ENCODE measurements at places on chromosomes 11 and 22.

GRCh38 chr11:105073456-105074165, 28.5 kb upstream of the CARD16 start:
- DNase-seq = no peak

DNA sequence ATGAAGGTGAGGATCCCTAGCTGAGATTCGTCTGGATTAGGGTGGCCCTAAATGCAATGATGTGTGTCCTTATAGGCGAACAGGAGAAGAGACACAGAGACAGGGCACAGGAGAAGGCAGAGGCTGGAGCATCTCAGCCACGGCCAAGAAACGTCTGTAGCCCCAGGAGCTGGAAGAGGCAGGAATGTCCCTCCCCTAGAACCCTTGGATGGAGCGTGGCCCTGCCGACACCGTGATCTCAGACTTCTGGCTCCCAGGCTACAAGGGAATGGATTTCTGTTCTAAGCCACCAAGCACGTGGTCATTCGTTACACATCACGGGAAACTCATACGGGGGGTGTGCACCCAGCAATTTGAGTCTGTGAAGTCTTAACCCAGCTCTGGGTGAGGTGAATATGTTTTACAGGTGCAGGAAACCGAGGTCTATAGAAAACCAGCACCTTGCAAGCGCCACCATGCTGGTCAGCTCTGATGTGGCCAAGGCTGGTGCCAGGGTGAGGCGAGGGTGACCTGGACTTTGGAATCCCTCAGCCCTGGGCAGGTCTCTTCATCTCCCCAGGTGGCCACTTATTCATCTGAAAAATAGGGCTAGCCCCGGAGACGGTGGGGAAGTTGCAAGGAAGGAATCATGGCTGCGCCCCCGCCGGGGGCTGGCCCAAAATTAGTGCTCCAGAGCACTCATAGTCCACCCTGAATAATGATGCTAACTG, 89.5 kb upstream of the FGF3 start:
- no peak for DNase-seq

GRCh38 chr11:42992594-42992993, 319.2 kb upstream of the API5 start:
- no peak for DNase-seq

- DNase-seq = no peak
Measured at GRCh38 chr11:90635151-90635550, 412.3 kb upstream of the CHORDC1 start.

DNA sequence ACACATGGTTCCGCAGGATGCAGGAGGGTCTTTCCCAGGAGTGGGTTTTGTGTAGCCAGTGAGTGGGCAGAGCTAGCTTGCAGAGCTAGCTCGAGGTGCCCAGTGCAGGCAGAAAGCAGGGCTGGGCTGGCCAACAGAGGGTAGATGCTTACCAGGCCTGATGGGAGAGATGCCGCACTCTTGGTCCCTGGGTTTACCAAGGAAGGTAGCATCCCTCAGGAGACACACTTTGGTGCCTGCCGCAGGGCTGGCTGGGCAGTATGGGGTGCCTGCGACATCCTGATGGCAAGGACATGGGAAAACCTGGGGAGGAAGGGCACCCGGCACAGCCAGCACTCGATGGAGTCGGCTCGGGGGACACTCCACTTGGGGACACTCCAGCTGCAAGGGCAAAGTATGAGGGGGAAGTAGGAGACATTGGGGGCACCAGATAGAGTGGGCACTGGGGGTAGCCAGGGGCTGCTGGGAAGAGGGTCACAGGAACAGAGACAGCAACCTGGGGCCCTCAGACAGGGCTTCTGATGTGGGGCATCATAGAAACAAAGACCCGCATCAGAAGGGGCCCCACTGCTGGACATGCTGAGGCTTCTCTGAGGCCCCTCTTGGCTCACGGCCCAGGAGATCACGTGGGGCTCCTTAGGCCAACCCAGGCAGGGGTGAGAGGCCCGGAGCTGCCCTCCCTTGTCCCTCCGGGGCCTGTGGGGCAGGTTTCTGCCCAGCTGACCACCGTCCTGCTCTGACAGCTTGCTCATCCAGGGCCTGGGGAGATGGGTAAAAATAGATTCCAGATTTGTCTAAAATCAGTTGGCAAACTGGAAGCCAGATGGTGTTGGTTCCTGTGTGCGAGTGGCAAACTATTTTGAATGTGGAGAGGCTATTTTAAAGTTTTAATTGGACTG, 89.8 kb downstream of the MORC2 start:
- DNase-seq = no peak

- no peak for DNase-seq
Measured at GRCh38 chr22:29679316-29679715, 40.5 kb upstream of the CABP7 start.

- peak; percentile 28 for DNase-seq
Measured at GRCh38 chr11:93525601-93526345, 17.4 kb downstream of the SMCO4 start.

DNA sequence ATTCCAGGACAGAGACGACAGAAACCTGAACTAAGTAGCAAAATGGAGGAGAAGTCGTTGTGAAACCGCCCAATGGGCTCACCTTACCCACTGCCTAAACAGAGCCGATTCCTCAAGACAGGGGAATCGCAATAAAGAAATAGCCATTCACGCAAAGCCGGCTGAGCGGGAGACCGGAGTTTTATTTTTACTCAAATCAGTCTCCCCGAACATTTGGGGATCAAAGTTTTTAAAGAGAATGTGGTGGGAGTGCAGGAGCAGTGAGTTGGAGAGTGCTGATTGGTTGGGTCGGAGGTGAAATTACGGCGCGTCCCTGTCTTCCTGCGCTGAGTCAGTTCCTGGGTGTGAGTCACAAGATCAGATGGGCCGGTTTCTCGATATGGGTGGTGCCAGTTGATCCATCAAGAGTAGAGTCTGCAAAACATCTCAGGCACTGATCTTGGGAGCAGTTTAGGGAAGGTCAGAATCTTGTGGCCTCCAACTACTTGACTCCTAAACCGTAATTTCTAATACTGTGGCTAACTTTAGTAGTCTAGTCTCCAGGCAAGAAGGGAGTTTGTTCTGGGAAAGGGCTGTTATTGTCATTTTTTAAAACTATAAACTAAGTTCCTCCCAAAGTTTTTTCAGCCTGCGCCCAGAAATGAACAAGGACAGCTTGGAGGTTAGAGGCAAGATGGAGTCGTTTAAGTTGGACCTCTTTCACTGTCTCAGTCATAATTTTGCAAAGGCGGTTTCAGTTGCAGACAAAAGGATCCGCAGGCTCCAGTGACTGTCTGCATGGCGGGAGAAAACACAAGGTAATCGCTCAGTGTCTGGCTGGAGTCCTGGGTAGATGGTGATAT, 34.1 kb downstream of the OR4D9 start:
- peak; percentile 74 for DNase-seq

DNA sequence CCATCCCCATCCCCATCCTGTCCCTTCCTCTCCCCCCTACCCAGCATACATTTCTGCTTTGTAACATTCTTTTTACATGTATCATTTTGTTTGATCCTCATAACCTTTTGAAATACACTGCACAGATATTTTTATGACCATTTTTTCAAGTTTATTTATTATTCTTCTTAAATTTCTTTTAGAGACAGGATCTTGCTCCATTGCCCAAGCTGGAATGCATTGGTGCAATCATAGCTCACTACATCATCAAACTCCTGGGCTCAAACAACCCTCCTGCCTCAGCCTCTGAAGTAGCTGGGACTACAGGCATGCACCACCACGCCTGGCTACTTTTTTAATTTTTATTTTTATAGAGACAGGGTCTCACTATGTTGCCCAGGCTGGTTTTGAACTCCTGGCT, 99.4 kb upstream of the AKIP1 start:
- DNase-seq = peak; percentile 63

DNA sequence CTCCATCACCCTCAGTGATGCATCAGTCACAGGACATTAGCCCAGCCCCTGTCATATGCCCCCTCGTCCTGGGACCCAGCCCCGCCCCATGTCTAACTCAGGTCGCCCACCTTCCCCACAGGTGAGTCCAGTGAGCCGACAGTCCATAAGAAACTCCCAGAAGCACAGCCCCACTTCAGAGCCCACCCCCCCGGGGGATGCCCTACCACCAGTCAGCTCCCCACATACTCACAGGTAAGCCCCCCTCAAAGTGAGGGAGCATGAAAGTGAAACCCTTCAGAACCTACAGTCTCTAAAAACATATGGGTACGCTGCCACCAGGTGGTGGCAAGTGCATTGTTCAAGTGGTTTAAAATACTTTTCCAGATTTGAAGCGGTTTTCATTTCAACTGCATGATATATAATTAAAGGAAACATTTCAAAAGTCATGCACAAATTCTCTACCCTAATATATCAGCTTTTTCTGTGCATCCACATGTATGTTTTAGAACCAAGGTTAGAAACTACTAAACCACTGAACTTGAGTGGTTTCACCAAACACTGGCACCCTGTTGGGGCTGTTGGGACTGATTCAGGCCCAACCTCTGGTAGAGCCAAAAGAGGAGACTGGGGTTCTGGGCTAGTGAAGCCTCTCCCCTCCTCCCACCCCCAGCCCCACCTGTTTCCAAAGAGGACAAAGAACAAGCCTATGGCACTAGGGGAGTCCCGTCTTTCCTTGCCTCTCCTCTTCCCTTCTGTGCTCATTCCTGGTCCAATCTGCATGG, 17.3 kb downstream of the EPS8L2 start:
- DNase-seq = peak; percentile 54

DNA sequence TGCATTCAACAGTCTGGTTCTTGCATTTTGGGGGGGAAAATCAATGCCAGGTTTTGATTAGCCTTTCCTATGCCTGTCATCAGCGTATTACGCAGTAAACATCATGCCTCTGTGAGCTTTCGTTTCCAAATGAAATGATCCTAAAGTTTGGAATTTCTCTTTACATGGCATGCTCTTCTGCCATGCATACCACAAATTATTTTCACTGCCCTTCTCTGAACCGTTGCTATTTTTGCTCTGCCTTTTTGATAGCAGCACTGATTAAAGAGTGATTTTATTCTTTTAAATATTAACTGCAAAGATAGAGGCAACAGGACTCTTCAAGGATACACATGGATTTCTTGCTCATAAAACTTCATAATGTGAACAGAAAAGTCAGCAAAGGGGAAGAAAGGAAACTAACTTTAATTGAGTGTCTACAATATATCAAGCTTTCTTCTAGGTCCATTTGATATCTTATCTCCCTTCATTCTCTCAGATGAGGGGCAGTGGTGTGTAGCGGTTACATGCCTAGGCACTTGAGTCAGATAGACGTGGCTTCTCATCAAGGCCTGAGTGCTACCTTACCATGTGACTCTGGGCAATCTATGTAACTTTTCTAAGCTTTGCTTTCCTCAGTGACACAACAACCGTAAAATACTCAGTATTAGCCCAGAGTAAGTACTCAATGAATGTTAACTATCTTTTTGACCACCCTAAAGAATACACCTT, 25.0 kb upstream of the FZD4 start:
- no peak for DNase-seq

DNA sequence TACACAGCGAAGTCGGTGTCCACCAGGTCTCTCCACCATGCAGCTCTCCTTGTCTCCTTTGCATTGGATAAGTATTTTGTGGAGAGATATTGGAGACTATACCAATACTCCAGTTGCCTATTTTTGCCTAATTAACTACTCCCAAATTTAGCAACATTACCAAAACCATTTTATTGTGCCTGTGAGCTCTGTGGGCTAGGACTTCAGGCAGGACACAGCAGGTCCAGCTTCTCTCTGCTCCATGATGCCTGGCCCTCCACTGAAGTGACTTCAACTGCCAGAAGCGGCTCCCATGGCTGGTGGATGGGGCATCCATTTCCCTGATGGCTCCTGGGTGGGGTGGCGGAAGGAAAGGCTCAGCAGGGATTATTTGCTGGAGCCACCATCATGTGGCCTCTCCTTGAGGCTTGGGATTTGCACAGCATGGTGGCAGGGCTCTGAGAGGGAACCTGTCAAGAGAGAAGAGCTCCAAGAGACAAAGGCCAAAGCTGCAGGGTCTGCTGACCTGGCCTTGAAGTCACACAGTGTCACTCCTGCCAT, 36.9 kb upstream of the MAPK1 start:
- DNase-seq = no peak

- no peak for DNase-seq
Measured at GRCh38 chr11:121059605-121060004, 35.7 kb downstream of the TBCEL start.

DNA sequence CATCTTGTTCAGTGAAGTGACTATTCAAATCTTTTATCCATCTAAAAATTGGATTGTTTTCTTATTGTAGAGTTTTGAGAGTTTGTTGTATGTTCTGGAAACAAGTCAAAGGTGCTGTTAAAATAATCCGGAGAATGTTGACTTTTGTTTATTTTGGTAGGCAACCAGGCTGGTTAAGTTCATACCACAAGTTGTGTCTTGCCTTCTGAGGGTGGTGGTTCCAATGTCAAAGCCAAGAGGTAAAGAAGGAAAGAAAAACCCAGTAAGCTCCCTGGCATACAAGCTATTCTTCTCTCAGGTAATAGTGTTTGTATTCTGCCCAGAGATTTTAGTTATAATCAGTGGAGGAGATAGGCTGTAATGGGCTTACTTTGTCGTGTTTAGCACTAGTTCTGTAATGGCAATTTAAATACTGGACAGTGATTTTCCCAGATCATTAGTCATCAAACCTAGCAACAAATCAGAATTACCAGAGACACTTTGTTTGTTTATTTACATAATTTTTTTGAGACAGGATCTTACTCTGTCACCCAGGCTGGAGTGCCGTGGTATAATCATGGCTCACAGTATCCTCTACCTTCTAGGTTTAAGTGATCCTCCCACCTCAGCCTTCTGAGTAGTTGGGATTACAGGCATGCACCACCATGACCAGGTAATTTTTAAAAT, 15.1 kb upstream of the CSRP3 start:
- DNase-seq = no peak

DNA sequence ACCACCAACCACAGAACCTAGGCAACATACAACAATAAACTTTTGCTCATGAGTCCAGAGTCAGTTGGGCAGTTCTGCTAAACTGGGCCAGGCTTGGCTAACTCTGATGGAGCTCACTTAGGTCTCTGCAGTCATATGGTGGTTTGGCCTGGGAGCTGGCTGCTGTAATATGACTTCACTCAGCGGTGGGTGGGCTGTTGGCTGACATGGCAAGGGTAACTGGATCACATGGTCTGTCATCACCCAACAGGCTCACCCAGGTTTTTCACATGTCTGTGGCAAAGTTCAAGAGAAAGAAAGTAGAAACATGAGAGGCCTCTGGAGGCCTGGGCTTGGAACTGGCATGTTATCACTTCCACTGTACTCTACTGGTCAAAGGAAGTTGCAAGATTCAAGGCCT, 43.2 kb upstream of the CLMP start:
- peak; percentile 23 for DNase-seq

GRCh38 chr11:70019576-70020011, 58.5 kb upstream of the ANO1 start:
- DNase-seq = no peak

- DNase-seq = no peak
Measured at GRCh38 chr11:36002196-36002595, 58.3 kb downstream of the LDLRAD3 start.

All from HCEC 1CT (cell line).